ENCODE measurements at places on chromosomes 3 and 15.

- no peak for DNase-seq
- H3K4me3 ChIP-seq = no peak overlapping the region
- no peaks in the 10 kb centered on the region for H3K27me3 ChIP-seq
- H3K36me3 ChIP-seq = no peaks in the 10 kb centered on the region
- no peak overlapping the region for H3K27ac ChIP-seq
These were observed 976.0 kb downstream of the GBE1 start for GRCh38 chr3:80785475-80785874.

DNA sequence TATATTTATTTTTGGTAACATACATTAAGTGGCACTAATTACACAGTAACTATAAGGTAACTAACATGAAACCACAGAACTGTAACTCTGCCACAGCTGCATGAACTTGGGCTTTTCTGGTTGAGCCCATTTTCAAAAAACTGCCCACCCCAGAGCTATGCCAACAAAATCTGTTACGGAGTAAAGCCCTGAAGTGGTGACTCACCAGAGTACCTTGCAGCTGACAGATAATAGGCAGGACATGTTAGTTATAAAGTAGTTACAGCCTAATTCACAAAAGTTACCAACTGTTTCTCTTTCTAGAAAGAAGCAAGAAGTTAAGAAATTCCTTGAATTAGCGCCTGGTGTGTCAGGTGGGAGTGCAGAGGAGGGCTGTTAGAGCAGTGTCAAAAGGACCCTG, 1.5 kb upstream of the GPX1 start:
- peaks cover 13% of the 10 kb centered on the region for H3K36me3 ChIP-seq
- H3K27ac ChIP-seq = peak overlapping the region; percentile 91
- no peak overlapping the region for H3K4me3 ChIP-seq
- DNase-seq = no peak
- H3K27me3 ChIP-seq = no peaks in the 10 kb centered on the region
- H3K4me1 ChIP-seq = peaks cover 11% of the 10 kb centered on the region

DNA sequence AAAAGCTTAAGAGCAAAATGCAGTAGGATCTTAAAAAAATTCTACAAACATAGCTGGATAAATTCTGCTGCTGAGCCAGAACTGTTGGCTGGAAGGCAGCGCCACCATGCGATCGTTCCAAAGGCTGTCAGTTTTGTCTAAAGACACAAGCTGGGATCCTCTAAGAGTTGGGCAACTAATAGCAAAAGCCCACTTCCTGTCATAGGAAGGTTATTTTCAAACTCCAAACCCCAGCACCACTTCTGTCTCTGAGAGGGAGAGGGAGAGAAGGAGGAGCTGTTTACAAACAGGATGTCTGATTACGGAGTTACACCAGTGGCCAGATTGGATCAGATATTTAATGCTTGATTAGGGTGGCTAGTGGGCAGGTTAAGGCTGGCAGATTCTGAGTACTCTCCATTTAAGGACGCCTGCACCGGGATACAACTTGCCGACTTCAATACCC, 44.0 kb downstream of the EIF4E3 start:
- H3K36me3 ChIP-seq = no peaks in the 10 kb centered on the region
- peaks cover 5% of the 10 kb centered on the region for H3K27me3 ChIP-seq
- H3K4me1 ChIP-seq = no peaks in the 10 kb centered on the region
- DNase-seq = no peak

DNA sequence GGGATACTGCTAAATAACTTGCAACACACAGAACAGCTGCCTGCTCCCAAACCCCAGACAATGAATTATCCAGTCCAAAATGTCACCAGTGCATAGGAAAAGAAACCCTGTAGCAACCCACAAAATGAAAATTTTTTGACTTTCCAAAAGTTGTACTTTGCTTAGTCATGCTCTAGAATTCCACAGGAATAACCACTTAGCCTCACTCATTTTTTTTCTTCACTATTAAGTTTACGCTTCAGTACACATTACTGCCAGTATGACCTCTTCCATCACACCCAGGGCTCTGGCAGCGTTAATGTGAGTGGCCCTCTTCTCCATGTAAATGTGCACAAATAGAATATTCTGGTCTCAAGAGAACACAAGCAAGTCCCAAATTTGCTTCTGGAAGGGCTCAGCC, 259.8 kb downstream of the MAGI1 start:
- no peaks in the 10 kb centered on the region for H3K27me3 ChIP-seq
- no peak overlapping the region for H3K4me3 ChIP-seq
- no peak overlapping the region for H3K27ac ChIP-seq
- H3K36me3 ChIP-seq = no peaks in the 10 kb centered on the region
- DNase-seq = no peak

DNA sequence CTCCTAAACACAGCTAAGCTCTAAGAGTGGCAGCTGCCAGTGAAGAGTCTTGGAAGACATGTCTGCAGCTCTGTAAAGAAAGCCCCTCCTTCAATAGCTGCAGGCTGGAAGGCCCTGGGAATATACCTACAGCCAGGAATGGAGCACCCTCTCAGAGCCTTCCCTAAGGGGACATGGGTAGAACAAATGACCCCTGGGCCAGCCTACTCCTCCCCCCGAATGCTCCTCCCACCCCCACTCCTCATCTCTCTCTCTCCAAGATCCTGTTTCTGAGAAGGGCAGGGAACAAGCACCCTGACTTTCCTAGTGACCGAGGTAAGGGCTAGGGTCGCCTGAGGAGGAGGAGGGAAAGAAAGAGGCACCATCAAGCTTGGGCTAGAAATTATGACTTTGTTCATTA, 20.7 kb downstream of the CPNE4 start:
- H3K36me3 ChIP-seq = no peaks in the 10 kb centered on the region
- no peak overlapping the region for H3K4me3 ChIP-seq
- no peak overlapping the region for H3K27ac ChIP-seq
- peaks cover 2% of the 10 kb centered on the region for H3K27me3 ChIP-seq
- H3K4me1 ChIP-seq = no peaks in the 10 kb centered on the region

GRCh38 chr3:14330508-14330907, 71.9 kb upstream of the SLC6A6 start:
- no peak overlapping the region for H3K4me3 ChIP-seq
- H3K27me3 ChIP-seq = peaks cover 10% of the 10 kb centered on the region
- no peak for DNase-seq
- no peaks in the 10 kb centered on the region for H3K36me3 ChIP-seq
- peaks cover 3% of the 10 kb centered on the region for H3K4me1 ChIP-seq

- no peaks in the 10 kb centered on the region for H3K27me3 ChIP-seq
- no peaks in the 10 kb centered on the region for H3K4me1 ChIP-seq
These were observed 74.1 kb upstream of the MELTF start for GRCh38 chr3:197103766-197104165.

DNA sequence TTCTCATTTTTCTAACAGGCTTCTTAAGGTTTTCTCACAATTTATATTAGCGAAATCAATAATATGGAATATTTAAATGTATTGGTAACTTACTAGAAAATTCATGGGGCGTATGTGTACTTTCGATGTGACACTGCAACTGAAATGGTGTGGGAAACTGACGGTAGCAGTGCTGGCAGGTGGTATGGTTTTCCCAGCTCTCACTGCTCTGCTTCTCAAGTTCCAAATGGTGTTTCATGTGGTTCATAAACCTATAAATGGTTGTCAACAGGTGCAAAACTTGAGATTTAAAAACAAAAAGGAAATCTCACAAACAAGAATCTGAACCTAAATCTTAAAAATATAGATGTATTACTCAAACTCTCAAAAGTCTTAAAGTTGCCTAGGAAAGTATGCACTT, 54.7 kb downstream of the ZNF280D start:
- no peak for DNase-seq
- H3K4me1 ChIP-seq = no peaks in the 10 kb centered on the region
- H3K4me3 ChIP-seq = no peak overlapping the region

- no peaks in the 10 kb centered on the region for H3K27me3 ChIP-seq
- no peak overlapping the region for H3K4me3 ChIP-seq
- no peaks in the 10 kb centered on the region for H3K36me3 ChIP-seq
- no peak overlapping the region for H3K27ac ChIP-seq
- no peaks in the 10 kb centered on the region for H3K4me1 ChIP-seq
- no peak for DNase-seq
These were observed 77.0 kb upstream of the PLSCR5 start for GRCh38 chr3:146682171-146682570.

DNA sequence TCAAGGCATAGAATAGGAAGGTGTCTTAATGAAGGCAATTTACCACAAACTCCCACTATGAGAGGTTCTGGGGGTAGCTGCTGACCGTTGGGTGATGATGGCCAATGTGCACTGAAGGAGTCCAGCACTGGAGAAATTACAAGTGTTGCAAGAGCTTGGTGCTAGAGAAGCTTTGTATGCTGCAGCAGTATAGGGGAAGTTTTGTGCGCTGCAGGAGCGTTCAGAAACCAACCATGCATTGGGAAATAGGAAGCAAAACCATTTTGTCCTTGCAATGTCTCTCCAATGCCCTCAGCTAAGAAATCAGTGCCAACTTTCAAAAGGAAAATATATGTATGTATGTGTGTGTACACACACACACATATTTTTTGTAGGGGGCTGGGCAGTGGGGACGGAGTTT, 441.6 kb upstream of the NAALADL2 start:
- no peaks in the 10 kb centered on the region for H3K4me1 ChIP-seq
- no peak for DNase-seq

DNA sequence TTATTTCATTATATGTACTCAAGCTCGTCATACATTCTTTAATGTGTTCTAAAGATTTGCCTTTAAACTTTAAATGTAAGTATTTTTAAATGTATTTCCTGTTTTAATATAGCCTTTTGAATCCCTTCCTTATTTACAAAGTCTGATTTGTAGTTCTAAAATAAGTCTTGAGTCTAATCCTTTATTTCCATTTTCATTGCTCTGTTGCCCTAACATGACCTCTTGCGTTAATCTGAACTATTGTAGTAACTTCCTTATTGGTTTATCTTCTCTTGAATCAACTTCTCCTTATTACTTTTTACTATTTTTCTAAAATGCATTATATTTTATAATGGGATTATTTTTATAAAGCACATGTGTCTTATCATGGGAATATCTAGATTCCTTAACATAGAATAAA, 24.0 kb downstream of the KNL1 start:
- H3K27me3 ChIP-seq = no peaks in the 10 kb centered on the region
- no peaks in the 10 kb centered on the region for H3K36me3 ChIP-seq
- H3K4me3 ChIP-seq = no peak overlapping the region
- H3K4me1 ChIP-seq = peaks cover 4% of the 10 kb centered on the region
- DNase-seq = no peak

DNA sequence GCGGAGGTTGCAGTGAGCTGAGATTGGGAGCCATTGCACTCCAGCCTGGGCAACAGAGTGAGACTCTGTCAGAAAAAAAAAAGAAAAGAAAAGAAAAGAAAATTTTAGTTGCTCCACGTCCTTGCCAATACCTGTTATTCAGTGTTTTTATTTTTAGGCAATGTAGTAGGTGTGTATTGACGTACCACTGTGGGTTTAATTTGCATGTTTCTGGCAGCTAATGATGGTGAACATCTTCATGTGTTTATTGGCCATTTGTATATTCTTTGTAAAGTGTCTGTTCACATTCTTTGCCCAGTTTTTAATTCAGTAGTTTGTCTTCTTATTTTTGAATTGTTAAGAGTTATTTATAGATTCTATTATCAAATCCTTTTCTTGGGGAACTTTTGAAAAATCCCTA, 38.1 kb upstream of the GCSAM start:
- no peak overlapping the region for H3K4me3 ChIP-seq
- H3K36me3 ChIP-seq = no peaks in the 10 kb centered on the region
- H3K27ac ChIP-seq = no peak overlapping the region
- no peaks in the 10 kb centered on the region for H3K27me3 ChIP-seq
- H3K4me1 ChIP-seq = peaks cover 8% of the 10 kb centered on the region

DNA sequence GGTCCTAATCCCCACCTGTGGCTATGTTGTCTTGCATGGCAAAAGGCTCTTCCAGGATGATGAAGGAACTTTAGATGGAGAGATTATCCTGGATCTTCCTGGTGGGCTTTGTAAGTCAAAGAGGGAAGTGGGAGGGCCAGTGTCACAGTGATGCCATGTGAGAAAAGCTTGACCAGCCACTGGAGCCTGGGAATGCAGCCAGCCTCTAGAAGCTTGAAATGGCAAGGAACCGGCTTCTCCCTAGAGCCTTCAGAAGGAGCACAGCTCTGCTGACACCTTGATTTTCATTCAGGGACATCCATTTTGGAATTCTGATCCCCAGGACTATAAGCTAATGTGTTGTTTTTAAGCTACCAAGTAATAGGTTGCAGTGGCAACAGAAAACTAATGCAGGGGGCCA, 58.3 kb downstream of the CLEC3B start:
- no peak overlapping the region for H3K27ac ChIP-seq
- no peaks in the 10 kb centered on the region for H3K36me3 ChIP-seq
- H3K27me3 ChIP-seq = peaks cover 4% of the 10 kb centered on the region
- H3K4me1 ChIP-seq = no peaks in the 10 kb centered on the region
- H3K4me3 ChIP-seq = no peak overlapping the region
- DNase-seq = no peak

DNA sequence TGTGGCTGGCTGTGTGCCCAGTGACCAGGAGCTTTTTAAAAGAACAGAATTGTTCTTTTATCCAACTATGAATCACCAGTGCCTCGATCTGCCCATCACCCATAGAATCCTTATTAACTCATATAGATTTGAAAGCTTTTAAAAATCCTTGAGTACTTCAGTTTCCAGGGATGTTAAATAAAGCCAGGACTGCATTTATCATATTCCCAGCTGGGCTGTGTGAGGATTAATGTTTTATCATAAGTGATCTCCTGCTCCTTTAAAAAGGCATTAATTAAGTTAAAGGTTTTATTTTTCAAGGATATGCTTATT, 234.0 kb downstream of the MYRIP start:
- H3K4me1 ChIP-seq = no peaks in the 10 kb centered on the region
- no peak overlapping the region for H3K4me3 ChIP-seq
- no peak for DNase-seq
- H3K36me3 ChIP-seq = no peaks in the 10 kb centered on the region
- no peaks in the 10 kb centered on the region for H3K27me3 ChIP-seq
- H3K27ac ChIP-seq = no peak overlapping the region

- no peak overlapping the region for H3K4me3 ChIP-seq
- H3K27ac ChIP-seq = no peak overlapping the region
- no peaks in the 10 kb centered on the region for H3K27me3 ChIP-seq
- no peaks in the 10 kb centered on the region for H3K36me3 ChIP-seq
- DNase-seq = no peak
These were observed 236.9 kb downstream of the NTRK3 start for GRCh38 chr15:88019656-88020055.

DNA sequence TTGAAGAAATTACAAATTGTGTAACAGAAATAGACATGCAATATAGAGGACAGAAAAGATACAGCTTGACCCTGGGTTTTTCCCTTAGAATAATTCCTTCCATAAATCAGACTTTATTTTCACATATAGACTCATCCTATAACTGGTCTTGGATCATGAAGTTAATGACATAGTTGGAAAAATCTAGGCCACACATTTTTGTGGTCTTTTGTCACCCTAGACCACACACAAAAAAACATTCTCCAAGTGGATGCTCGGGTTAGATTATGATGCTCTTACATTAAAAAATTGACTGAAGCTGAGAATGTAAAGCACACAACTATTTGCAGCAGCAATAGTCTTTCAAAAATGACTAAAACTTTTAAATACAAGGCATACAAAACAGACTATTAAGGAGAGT, 7.5 kb upstream of the PLA2G4D start:
- H3K4me3 ChIP-seq = no peak overlapping the region
- H3K27me3 ChIP-seq = peaks cover 13% of the 10 kb centered on the region
- no peaks in the 10 kb centered on the region for H3K4me1 ChIP-seq
- no peak overlapping the region for H3K27ac ChIP-seq
- DNase-seq = no peak
- H3K36me3 ChIP-seq = no peaks in the 10 kb centered on the region

GRCh38 chr15:24878153-24878552, 76.6 kb upstream of the SNRPN start:
- H3K4me3 ChIP-seq = no peak overlapping the region
- no peak for DNase-seq
- no peaks in the 10 kb centered on the region for H3K27me3 ChIP-seq
